ENCODE measurements at places on chromosomes 4 and X.

- no peak for DNase-seq
Measured at GRCh38 chrX:11446336-11446735, 153.1 kb downstream of the AMELX start.

GRCh38 chrX:28180096-28180495 lies 198.8 kb upstream of the DCAF8L1 start:
- no peak for DNase-seq

DNA sequence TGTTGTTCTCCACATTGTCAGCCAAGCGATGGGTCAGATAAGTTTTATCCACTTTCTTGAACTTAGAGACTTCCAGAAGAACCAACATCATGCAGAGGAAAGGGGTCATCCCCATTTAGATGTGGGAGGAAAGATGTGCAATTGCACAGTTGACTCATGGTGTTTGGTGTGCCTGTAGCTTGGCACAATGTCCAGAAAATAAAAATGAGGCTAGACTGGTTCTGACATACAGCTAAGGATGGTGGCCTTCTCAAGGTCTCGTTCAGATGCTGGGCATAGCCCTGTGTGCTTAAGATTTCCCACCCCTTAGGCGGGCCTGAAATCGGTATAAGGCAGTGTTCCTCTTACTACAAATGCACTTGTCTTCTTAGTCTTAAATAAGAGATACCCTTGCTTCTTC lies 101.1 kb downstream of the PCDH7 start:
- DNase-seq: no peak

DNA sequence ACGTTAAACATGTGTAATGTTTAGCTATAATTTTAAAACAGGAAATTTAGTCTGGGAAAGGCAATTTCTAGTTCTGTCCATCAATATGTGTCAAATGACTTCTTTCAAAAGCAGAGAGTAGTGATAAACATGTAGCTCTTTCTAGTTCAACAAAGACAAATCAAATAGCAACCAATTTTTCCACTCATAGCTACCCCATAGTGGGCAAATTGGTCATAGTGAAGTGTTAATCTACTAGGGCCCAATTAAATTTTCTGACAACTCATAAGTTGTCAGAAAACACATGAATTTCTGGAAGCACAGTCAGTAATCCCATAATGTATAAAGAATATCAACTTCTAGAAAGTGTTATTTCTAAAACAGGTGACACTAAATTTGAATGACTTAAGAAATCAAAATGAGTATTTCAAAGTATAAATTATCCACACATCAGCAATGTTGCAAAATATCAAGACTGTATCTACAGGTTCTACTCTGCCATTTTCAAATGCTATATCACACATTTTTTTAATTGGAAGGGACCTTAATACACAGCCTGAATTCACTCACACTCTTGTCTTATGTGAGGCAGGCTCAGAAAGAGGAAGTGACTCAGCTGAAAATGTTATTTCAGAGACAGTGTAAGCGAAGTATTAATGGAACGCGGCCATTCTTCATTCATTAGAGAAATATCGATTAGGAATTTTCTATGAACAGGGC lies 7.7 kb downstream of the OCIAD2 start:
- no peak for DNase-seq

GRCh38 chrX:150899191-150899757 lies 806 bp upstream of the CD99L2 start:
- DNase-seq: peak; percentile 9

GRCh38 chr4:85431156-85431555 lies 43.8 kb upstream of the ARHGAP24 start:
- DNase-seq: no peak

- DNase-seq: no peak
Measured at GRCh38 chrX:65926095-65927019, 113.5 kb downstream of the VSIG4 start.

GRCh38 chr4:184648313-184649025 lies 778 bp downstream of the CASP3 start:
- DNase-seq: peak; percentile 28

DNA sequence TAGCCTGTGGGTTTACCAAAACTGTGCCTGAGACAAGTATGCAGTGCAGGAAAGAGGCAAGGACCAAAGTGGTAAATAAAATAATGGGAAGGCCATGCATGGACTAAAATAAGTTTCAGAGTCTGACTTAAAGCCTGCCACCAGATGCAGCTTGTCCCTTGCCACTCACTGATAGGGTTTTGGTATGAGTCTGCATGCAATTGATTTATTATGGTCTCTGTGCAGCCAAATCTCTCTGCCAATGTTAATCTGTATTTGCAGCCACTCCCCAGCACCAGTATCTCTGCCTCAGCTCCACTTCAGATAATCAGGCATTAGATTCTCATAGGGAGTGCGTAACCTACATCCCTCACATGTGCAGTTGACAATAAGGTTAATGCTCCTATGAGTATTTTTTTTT lies 5.5 kb upstream of the FGF2 start:
- no peak for DNase-seq

GRCh38 chrX:150213481-150214030 lies 149.6 kb upstream of the MAMLD1 start:
- DNase-seq: no peak

- DNase-seq: no peak
Measured at GRCh38 chr4:47525154-47525819, 40.2 kb downstream of the ATP10D start.

DNA sequence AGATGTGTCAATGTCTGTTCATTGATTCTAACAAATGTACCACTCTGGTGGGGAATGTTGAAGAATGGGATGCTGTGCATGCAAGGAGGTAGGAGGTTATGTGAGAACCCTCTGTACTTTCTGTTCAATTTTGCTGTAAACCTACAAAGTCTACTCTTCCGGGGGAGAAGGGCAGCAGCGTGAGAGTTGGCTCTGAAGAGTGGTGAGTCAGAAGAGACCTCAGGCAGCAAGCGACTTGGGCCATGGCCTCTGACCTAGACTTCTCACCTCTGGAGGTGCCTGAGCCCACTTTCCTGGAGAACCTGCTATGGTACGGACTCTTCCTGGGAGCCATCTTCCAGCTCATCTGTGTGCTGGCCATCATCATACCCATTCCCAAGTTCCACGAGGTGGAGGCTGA lies 26.7 kb downstream of the MANBA start:
- DNase-seq: no peak

- DNase-seq: no peak
Measured at GRCh38 chr4:153241970-153242838, 38.0 kb downstream of the TRIM2 start.

DNA sequence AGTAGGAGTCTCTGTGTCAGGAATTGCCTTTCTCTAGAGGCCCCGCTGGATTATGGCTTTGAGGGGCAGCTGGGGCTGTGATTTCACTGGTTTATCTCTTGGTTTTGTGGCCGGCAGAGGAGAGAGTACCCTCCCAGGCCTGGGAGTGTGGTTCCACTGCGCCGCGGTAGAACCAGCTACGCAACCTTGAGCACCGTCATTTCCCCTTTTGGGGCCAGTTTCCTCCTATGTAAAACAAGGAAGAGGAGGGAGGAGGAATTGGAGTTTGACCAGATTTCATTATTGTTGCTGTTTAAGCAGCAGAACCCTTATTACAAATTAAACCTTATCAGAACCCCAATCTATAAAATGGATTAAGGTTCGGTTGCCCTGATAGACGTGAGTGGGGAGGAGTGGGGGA lies 4.4 kb downstream of the SOX3 start:
- no peak for DNase-seq

DNA sequence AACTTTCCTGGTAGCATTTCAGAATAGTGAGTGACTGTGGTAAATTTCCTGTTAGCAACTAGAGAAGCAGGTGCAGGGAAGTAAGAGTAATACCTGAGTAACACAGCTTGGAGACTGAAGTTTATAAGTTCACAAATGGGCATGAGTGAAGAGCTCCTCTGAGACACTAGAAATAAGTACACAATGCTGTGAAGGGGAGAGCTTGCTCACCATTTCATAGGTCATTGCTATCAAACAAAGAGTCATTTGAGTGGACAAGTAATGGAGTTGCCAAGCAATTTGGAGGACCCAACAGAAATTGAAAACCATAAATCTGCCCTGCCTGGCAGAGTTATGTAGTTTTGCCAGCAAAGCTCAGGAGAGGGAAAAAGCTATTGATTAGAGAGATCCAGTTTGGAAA lies 523.6 kb downstream of the TRAM1L1 start:
- no peak for DNase-seq

- DNase-seq: no peak
Measured at GRCh38 chr4:98493296-98493695, 165.1 kb downstream of the TSPAN5 start.

Data from renal cortex interstitium (tissue), 15 donors.